NCI-H524 (cell line): ENCODE measurements at places on chromosomes 5 and 9.

GRCh38 chr5:54531546-54531945 lies 14.0 kb downstream of the SNX18 start:
- no peak for DNase-seq

DNA sequence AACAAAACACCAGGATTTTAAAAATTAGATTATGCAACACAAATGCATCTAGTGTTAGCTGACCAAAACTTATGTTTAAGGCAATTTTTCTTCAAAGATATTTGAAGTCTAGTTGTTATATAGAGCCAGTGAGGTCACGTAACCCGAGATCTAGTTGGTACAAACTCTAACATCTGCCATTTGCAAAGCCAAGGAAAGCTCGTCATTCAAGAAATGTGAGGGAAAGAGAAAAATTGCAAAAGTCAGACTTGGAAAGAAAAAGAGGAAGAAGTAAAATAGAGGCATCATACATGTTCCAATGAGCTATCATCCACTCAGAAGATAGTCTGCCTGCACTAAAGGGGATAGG lies 293.4 kb upstream of the PUM3 start:
- peak; percentile 61 for DNase-seq

DNA sequence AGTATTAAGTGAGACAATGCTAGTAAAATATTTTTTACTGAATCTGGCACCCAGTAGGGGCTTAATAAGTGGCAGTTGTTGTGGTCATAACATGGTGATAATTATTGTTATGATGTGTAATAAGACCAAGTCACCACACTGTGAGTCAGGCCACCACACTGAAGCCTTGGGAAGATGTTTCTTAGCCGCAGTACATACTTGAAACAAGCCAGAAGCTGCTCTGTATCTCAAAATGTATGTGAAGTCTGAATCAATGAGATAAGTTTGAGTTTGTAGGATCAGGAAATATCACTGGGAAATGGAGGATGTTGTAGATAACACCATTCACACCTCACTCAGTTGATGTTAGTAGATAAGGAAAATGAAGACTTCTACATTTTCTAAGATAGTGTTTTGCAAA lies 51.3 kb upstream of the PTPN3 start:
- DNase-seq = no peak

DNA sequence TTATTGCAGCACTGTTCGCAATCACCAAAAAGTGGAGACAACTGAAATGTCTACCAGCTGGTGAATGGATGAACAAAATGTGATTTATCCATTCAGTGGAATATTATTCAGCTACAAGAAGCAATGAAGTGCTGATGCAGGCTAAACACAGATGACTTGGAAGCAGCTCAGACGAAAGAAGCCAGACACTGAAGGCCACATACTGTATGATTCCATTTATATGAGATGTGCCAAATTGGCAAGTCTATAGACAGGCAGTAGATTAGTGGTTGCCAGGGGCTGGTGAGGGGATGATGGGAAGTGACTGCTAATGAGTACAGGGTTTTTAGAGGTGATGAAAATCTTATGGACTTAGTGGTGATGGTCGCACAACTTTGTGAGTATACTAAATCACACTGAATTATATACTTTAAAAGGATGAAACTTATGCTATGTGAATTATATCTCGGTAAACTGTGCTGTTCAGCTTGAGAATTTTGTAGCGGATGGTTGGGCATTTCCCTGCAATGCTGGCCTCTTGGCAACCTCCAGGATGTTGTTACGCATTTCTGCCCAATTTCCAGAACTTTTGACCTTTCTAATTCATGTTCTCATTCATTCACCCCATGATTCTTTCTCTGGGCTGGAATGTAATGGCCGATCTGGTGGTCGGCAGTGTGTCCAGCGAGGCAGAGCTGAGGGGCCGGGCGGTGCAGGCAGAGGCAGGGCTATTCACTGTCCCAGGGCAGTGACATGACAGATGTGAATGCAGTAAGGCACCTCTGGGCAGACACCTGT lies 22.0 kb upstream of the WNK2 start:
- no peak for DNase-seq

GRCh38 chr5:124477577-124477976 lies 268.9 kb downstream of the ZNF608 start:
- DNase-seq = no peak

DNA sequence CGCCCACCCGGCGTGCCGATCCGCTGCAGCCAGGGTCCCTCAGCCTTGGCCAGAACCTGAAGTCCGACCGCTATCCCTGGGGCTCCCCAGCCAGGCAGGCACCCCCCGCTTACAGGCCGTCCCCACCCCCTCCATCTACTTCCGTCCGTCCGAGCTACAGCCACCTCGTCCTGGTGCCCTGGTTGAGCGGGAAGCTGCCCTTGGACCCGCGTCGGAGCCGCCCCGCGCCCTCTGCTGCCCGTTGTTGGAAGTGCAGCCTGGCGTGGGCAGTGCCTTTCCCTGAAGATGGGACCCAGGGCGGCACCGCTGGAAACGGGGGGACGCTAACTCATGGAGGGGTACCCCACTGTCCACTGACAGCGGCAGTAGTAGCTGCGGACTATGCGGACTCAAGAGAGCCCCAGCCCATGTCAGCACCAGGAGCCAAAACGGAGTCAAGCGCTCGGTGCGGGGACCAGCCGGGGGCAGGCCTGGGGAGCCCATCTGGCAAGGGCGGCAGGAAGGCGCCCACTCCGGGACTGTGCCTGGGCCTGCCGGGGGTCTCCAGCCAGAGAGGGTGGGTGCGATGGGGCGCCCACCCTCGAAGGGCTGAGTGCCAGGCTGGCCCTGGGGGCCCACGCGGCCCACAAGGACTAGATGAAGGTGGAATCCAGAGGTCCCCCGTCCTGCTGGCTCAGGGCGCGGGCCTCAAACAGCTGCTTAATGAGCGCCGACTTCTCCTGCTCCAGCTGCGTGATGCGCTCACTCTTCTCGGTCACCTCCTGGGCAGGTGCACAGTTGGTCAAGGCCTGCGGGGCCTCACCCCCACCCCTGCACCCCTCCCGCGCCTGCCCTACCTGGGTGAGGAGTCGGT lies 6.1 kb downstream of the SAPCD2 start:
- DNase-seq = peak; percentile 42

DNA sequence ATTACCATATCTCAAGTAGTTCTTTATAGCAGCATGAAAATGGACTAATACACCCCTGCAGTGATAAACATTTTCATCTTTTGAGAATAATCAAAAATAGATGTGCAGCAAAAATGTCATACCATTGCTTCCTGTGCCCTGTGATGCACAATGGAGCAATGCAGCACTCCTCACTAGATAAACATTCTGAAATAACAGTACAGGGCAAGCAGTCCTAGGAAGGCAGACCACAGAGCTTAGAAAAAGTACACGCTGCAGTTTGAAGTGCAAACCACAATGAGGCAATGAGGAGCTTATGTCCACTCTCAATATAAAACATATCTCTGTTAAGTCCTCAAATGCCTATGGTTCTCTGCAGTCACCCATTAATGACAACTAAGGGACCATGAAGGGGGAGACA lies 367.6 kb downstream of the PDE4D start:
- DNase-seq = no peak

GRCh38 chr5:178895615-178896571 lies at the start of gene ZFP2:
Gene ZFP2, plus strand, starts transcription at chr5:178895913. Its CDS starts 35,401 bp downstream, at chr5:178931314.
- DNase-seq = peak; percentile 47

DNA sequence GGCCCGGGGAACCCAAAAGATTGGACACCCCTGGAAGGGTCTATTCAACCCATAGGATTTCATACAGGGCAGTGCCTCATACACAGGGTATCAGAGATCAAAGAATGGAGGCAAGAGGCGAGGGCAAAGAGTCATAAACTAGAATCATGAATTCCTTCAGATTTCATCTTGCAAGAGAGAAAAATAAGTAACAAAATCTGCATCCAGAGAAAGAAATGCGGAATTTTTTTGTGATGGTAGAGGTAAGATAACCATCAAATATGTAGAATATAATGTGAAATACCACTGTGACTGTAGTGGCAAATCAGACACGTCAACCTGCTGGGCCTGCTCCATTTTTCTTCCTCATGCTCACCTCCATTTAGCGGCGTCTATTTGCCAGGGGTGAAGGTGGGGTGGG lies 143.6 kb downstream of the SNX18 start:
- DNase-seq = no peak

DNA sequence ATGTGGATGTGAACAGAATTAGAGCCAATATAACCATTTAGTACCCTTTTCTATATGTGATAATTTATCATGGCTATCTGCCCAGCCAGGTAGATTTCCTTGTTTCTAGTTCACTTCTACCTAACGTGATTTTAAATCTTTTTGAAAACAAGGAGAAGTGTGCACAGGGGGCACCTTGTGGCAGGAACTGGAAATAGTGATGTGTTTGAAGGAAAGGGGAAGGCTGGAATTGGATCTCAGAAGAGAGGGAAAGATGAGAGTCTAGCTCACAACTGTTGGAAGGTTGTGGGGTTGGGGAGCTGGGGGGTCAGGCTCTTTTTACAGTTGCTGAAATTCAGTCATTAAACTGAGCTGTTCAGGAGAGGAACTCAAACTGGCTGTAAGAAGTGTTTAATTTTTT lies 219.5 kb downstream of the KCTD16 start:
- DNase-seq = no peak

DNA sequence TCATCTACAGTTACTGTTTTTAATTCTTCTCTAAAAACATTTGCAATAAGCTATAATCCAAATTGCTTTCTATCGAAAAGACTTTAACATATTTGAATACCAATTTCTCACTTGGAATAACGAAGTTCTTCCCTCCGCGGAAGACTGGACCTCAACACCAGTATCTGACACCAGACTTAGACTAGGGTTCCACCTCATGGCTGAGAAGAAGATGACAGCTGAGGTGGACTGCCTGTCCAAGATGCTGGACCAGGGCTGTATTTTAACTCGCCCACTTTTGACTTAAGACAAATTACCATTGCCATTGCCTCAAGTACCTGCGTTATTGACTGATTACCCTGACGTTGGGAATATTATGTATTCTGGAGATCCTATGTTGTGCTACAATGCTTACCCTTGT lies 34.1 kb downstream of the ZMAT2 start:
- no peak for DNase-seq

- DNase-seq = no peak
These were observed 101.5 kb downstream of the DEPDC1B start for GRCh38 chr5:60598424-60598823.

GRCh38 chr5:6342689-6343315 lies 35.5 kb downstream of the MED10 start:
- DNase-seq = no peak

GRCh38 chr9:2043881-2044462 lies 28.8 kb downstream of the SMARCA2 start:
- no peak for DNase-seq

- DNase-seq = no peak
These were observed 2.9 kb upstream of the ERMP1 start for GRCh38 chr9:5835808-5836207.

GRCh38 chr9:116190637-116191396 lies 37.2 kb downstream of the PAPPA start:
- DNase-seq = peak; percentile 14
